DMS153 (cell line): ENCODE measurements at places on chromosomes 5 and 9.

DNA sequence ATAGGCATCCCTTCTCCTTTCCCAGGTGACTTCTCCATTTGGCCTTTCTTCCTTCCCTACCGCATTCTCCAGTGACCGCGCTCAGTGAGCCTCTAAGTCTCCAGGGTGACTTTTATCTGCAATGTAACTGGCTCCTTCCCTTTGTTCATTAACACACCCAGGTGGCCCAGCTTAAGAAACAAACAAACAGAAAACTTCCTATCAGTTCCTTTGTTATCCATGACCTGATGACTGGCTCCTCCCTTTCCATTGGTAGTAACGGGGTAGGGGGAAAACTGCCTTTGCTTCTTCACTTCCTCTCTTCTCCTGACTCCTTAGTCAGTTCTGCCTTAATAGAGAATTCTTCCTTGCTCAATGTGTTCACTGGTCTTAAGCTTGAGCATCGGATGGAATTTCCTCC is 7.0 kb upstream of the SH3GL2 start:
- no peak for DNase-seq

DNA sequence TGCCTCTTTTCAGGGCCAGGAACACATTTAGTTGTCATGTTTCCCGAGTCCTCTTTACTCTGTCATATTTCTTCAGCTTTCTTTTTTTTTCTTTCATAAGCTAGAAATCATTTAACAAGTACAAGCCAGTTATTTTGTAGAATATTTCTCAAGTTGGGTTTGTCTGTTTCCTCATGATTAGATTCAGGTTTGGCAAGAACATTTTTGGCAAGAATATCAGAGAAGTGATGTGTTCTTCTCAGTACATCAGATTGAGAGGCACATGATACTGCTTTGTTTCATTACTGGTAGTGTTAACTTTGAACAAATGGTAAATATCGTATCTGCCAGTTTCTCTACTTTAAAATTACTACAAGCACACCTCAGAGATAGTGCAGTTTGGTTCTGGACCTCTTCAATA is 45.1 kb downstream of the PCSK5 start:
- no peak for DNase-seq

DNA sequence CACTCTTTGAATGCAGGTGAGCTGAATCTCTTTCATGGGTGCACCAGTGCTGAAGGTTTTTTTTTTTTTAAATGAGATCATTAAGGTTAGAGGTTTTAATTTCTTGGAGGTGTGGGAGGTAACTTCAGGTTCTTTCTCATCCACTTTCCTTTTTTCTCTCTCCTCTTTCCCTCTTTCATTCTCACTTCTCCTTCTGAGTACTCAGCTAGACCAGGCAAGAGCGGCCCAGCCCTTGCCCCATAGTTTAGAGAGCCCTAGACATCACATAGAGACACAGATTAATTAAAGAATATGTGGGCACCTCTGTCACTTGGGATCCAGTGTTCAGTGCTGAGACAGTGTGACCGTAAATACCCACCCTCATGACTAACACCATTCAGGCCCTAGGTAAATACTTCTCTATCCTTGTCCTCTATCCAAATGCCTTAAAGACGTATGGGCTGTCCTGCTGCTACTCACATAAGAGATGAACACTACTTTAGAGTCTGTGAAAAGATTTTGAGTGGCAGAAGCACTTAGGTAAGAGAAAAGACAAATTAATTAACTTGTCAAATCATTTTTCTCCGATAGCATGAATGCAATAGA is 174.1 kb downstream of the TLE4 start:
- no peak for DNase-seq

GRCh38 chr9:68540712-68541535 is at the start of gene TMEM252:
Gene TMEM252, minus strand, starts transcription at chr9:68540883. Its CDS starts 69 bp downstream, at chr9:68540814.
- no peak for DNase-seq

GRCh38 chr9:13487071-13487470 is 207.6 kb upstream of the MPDZ start:
- DNase-seq: no peak

GRCh38 chr9:87422999-87423398 is 74.7 kb upstream of the DAPK1 start:
- no peak for DNase-seq

- DNase-seq: no peak
Measured at GRCh38 chr5:180470966-180471582, 23.1 kb upstream of the CNOT6 start.

DNA sequence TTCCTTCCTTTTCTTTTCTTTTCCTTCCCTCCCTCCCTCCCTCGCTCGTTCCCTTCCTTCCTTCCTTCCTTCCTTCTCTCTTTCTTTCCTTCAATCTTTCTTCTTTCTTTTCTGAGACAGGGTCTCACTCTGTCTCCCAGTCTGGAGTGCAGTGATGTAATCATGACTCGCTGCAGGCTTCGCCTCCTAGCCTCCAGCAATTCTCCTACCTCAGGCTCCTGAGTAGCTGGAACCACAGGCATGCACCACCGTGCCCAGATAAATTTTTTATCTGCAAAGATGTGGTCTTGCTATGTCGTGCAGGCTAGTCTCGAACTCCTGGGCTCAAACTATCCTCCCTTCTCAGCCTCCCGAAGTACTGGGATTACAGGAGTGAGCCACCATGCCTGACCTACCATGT is 81.4 kb downstream of the SPATA31C2 start:
- DNase-seq: no peak

- DNase-seq: no peak
Measured at GRCh38 chr9:127177231-127177630, 54.8 kb upstream of the ANGPTL2 start.

- peak; percentile 6 for DNase-seq
Measured at GRCh38 chr9:78213712-78214111, 22.2 kb upstream of the CEP78 start.

GRCh38 chr5:173535976-173536639 is 80.3 kb downstream of the BOD1 start:
- no peak for DNase-seq

GRCh38 chr9:95731876-95732275 is 143.6 kb upstream of the ERCC6L2 start:
- DNase-seq: no peak

DNA sequence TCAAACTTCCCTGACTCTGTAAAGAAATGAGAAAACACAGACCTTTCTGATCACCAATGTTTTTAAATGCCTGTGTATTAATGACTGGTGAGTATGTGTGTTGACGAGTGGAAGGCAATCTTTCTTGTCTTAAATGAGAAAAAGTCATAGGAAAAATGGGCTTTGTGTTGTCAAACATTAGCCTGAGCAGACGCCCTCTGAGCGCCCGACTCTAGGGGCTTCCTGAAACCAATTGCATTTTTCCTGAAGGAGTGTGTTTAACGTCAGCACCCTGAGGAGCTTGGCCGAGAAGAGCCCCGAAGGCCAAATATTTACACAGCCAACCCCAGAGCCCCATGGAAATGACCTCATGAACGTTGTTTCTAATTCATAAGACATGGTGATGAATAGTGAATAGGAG is 154.3 kb downstream of the PHF2 start:
- no peak for DNase-seq

- DNase-seq: no peak
Measured at GRCh38 chr5:72619251-72619650, 112.0 kb upstream of the ZNF366 start.

DNA sequence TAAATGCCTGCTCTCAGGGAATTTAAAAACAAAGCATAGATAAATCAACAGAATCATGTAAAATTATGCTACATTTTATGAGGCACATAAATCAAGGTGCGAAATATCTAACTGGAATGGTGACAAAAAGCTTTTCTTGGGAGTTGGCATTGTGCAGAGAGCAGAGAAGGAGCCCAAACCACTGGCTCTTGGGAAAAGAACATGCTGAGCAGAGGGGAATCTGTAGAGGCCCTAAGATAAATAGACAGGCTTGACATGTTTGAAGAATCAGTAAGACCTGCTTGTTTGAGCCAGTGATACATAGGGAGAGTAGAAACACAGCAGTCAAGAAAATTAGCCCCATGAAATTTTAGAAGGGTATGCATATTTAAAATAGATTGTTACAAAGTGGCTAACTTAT is 85.8 kb downstream of the GABRB2 start:
- no peak for DNase-seq

DNA sequence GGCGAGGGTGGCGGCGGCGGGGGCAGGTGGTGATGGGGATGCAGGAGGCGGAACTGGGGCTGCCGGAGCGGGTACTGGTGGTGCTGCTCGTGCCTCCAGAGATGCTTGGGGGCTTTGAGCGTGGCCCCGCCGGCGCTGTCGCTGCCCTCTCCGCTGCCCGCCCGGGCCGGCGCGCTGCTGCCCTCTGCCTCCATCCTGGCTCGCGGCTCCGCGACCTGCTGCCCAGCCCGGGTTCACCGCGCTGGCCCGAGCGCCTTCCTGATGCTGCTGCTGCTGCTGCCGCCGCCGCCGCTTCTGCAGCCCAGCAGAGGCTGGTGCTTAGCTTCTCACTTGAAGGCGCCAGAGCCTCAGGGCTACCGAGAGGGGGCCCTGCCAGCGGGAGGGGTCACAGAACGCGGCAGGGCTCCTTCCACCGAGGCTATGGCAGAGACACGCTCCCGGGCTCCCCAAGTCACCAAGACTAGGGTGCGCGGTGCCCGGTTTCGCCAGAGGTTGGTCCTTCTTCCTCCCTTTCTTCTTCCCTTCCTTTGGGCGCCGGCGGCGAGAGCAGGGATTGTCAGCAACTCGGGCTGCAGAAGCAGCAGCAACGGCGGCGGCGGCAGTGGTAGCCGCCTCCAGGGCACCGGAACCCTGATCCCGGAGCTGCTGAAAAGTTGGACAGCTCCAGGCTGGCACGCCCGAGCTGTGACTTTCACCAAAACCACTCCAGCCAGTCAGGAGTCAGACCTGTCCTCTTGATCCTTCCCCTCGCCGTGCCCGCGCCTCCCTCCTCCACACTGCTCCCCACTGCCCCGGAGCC is at the start of gene PDE4D:
PDE4D (minus strand) TSS at position 298 of the 799 bp plus-strand sequence.
- DNase-seq: peak; percentile 1

DNA sequence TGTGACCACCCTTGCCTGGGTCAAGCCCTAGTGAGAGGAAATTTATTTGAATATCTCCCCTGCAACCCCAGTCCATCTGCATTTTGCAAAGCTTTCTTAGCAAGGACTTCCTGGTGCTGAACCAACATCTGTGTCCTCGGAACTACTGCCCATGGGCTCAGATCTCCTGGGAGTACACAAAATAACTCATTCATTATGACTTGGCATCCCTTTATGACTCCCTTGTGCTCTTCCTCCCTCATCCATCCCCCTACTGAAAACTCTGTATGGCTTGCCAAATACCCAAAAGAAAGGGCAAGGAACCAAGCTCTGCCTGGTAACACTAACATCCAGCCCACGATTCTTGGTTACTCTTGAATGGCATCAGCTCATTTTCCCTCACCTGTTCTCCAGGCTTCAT is 368.5 kb downstream of the NTRK2 start:
- no peak for DNase-seq

DNA sequence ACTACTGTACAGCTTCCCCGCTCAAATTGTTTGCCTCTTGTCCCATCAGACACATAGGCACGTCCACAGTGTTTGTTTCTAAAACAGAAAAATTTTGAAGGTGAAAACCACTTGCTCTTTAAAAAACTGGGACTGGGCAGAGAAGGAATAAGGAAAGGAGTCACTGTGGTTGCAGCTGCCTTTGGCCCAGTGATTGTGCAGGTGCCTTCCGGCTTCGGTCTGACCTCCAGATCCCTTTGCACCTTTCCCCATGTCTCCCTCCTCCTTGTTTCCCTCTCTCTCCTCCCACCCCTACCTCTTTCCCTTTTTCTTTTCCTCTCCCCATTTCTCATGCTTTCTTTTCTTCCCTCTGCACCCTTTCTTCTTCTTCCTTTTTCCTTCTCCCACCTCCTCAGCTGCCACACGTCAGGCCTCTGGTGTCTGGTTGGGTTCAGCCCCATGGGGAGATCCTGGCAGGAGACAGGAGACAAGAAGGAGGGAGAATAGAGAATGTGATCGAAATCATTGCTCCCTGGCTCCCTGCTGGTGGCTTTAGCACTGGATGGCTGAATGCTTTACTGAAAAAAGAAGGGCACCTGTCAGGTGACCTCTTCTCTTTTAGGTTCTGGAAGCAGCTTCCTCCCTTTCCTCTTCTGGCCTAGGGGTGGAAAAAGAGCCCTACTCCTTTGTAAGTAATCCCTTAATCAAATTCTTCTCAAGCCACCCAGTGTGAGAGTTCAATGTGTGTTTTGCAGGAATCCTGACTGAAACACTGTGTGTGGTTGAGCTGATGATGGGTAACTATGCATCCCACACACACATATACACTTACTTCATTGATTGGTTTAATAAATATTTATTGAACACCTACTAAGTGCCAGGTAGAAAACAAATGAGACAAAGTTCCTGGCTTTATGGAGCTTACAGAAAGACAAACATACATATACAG is 267.3 kb downstream of the MAST4 start:
- DNase-seq: no peak

DNA sequence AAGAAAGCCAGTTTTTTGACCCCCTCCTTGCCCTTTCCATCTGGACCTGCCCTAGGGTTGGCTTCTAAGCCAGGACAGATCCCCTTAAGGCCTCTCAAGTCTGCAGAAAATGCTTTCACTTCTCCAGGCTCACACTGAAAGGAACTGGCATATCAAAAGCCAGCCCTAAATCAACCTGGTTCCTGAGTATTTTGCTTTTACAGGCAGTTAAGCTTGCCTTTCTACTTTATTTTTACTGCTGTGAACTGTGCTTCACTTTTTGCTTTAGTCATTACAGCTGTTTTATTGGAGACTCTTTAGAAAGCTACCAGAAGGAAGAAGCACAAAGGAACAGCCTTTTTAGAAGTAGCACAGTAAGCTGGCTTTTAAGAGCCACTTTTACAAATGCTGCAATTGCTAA is 5.0 kb downstream of the TARS1 start:
- no peak for DNase-seq

DNA sequence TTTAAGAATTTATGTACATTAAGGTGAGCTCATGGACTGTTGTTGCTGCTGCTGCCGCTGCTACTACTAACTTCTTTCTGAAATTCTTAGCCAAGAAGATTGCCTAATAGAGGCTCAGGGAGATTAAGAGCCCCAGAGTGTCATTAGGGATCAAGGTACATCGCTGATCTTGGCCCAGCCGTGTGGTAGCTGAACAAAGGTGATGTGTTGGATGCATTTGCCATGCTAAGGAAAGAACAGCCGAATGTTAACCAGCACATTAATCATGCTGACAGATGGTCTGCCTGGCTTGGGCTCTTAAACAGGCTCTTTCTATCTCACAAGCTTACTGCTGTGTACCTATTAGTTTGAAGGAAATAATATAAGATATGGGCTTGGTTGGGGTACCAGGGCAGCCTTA is 137.1 kb downstream of the KCTD16 start:
- peak; percentile 6 for DNase-seq

GRCh38 chr5:54985301-54986268 is at the start of gene ESM1:
Gene ESM1, minus strand, starts transcription at chr5:54985593. Its CDS starts 76 bp downstream, at chr5:54985517.
- DNase-seq: no peak

- no peak for DNase-seq
Measured at GRCh38 chr9:136488247-136489214, 5.7 kb upstream of the SEC16A start.

DNA sequence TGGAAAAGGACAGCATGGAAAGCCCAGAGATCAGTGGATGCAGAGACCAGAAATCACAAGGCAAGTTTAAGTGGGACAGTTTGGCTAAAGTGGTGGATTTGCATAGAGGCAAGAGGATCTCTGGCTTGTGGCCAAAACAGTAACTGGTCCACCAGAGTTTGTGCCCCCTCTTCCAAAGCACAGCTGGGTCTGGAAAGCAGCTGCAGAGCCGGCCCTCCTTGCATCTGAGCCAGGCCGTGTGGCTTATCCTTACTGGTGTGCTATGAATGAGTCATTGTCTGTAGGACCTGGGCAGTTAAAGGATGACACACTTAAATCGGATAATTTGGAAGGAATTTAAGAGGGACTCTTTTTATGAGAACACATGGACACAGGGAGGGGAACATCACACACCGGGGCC is 146.6 kb downstream of the PIP5K1B start:
- no peak for DNase-seq

- DNase-seq: no peak
Measured at GRCh38 chr9:114674076-114674797, 7.8 kb downstream of the TEX48 start.
